ENCODE measurements at places on chromosomes 16 and 17.

- no peak for DNase-seq
Measured at GRCh38 chr17:42833767-42834422, 698 bp downstream of the PSME3 start.

DNA sequence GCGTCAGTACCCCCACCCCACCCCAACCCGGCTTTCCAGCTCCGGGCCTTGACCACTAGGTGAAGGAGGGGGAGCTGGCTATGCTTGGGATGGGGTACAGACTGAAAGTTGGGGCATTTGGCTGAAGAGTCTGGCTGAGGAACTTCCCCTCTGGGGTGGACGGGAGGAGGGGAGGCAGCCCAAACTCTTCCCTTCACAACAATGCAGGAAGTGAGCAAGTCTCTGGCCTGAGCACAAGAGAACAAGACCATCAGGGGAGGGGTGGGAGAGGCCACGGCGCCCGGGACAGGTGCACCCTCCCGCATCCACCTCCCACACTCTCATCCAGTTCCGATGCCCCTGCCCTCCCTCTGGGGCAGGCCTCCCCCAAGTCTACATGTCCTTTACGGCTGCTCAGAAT lies 5.6 kb downstream of the USH1G start:
- no peak for DNase-seq

- DNase-seq: no peak
Measured at GRCh38 chr17:15255713-15256454, 9.2 kb downstream of the PMP22 start.

- DNase-seq: no peak
Measured at GRCh38 chr17:43860927-43861622, 14.1 kb downstream of the CD300LG start.

GRCh38 chr17:47949197-47949759 lies 7.9 kb downstream of the PNPO start:
- DNase-seq: peak; percentile 70

DNA sequence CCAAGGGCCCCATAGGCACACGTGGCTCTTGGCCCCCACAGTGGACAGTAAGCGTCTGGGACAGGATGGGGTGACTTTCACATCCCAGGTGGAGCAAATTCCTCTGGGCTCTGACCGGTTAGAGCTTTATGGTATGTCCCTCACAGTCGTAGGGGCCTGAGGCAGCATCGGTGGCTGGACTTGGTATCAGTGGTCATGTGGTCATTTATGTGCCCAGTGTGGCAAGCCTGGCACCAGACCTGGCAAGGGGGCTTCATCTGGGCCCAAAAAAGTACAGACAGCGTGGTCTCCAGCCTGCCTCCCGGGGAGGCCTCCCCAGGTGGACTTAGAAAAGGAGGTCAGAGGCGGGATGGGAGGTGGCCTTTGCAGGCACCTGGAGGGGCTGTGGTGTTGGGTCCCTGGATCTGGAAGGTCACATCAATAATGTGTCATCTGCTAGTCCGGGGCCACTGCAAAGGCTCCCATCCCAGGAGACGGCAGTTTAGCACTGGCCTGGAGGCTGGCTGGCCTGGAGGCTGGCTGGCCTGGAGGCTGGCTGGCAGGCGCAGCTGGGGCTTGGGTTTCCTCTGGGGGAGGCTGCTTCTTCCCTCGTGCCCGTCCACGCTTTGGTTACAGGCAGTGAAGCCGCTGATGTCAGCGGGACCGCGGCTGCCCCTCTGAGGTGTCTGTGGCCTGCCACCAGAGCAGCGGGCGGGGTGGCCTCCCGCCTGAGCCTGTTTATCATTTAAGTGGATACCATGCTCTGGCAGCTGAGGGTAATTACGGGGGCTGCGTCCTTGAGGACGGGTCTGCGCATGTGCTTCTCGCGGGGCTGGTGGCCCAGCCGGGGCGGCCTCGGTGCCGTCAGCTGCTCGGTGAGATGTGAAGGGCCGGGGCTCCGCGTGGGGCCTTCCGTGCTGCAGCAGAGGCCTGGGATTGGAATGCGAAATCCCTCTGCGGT lies 20.7 kb upstream of the CBX4 start:
- no peak for DNase-seq

GRCh38 chr16:57791195-57791892 lies 10.9 kb downstream of the KIFC3 start:
- DNase-seq: no peak

GRCh38 chr17:37744961-37745800 lies at the start of gene HNF1B:
Gene HNF1B (minus strand): TSS chr17:37745059. CDS start chr17:37744884, 175 bp downstream.
- DNase-seq: no peak

DNA sequence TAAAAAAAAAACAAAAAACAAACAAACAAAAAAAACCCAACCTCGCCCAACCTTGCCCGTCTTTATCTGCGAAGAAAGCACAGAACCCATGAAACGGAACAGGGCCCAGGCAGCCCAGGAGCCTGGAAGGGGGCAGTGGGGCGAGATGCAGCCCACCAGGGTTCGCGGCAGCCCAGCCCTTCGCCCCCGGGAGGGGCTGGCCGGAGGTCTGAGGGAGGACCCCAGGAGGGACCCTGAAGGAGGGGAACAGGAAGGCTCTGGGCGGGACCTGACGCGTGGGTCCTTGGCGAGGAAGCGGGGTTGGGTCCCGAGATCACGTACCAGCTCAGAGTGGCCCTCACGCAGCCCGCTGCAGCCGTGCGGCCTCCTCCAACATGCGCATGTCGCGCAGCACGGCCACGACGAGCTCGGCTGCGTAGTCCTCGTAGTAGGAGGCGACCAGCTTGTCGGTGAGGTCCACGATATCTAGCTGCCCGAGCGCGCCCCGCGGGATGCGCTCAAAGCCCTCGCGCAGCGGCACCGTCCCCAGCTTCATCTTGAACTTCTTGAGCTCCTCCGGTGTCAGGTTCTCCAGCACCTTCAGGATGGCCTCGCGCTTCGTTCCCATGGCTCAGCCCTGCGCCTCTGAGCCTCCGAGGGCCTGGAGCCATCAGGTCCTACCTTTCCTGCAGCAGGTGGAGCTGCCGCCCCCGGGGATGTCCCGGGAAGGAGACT lies at the start of gene PYDC1:
PYDC1 (minus strand) TSS at position 714 of the 714 bp plus-strand sequence; CDS start at position 607, 107 bp downstream.
- DNase-seq: no peak

DNA sequence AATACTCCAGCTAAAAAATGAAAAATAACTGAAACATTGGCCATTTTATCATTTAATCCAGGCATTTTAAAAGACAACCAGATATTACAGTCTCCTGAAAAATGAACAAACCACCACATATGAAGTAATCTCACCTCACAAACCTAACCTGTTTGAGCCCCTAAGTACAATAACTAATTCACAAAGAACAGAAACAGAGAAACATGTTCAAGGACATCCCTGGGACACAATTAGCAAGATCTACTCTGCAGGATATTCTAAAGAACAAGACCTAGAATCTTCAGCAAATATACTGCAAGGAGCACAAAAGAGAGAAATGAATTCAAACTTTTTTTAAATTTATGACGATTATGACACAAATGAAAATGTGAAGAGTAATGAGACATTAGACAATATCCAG lies 50.8 kb upstream of the ANKFY1 start:
- DNase-seq: no peak

- peak; percentile 40 for DNase-seq
Measured at GRCh38 chr17:68101075-68101986, 65.8 kb downstream of the KPNA2 start.

DNA sequence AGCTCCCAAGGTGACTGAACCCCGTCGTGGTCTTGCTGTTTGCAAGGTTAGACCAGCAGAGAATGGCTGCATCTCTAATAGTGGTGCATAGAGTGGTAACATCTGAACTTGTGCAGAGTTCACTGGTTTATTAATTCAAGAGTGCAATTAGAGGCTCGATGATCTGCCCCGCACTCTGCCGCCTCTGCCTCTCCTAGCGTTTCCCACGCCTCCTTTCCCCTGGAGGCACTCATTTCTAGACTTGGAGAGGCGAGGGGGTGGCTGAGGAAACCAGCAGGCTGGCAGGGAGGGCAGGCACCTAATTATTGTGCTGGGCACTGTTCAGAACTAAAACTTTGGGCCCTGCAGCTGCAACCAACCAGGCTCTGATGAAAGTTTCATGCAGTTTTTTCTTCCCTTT lies 363.5 kb upstream of the EEF2KMT start:
- no peak for DNase-seq

DNA sequence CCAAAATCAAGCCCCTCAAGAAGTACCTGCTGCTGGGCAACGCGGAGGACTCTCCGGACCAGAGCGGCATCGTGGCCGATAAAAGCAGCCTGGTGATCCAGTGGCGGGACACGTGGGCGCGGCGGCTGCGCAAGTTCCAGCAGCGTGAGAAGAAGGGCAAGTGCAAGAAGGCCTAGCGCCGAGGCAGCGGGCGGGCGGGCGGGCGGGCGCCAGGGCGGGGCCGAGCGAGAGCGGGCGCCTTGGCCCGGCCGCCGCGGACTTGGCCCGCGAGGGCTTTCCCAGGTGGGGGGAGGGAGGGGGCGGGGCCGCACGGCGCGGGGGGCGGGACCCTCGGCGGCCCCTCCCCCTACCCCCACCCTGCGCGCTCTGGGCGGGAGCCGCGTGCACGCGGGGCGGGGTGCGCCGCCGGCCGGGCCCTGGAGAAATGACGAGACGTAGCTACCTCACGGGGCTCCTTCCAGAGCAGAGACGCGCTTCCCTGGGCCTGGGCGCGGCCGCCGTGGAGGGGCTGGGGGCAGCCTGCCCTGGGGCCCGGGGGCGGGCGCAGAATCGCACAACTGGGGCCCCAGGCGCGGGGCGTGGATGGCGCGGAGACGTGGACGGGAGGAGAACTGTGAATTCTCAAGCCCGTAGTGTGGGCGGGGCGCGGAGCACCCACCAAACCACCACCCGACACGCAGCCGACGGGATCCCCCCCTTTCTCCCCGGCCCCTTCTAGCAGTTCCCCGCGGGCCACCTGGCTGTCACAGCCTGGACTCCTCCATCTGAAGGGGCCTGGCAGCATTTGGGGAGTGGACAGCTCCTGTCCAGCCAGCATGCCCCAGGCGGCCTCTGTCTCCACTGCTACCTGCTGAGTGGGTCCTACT lies 218.7 kb downstream of the NTN1 start:
- DNase-seq: peak; percentile 33

DNA sequence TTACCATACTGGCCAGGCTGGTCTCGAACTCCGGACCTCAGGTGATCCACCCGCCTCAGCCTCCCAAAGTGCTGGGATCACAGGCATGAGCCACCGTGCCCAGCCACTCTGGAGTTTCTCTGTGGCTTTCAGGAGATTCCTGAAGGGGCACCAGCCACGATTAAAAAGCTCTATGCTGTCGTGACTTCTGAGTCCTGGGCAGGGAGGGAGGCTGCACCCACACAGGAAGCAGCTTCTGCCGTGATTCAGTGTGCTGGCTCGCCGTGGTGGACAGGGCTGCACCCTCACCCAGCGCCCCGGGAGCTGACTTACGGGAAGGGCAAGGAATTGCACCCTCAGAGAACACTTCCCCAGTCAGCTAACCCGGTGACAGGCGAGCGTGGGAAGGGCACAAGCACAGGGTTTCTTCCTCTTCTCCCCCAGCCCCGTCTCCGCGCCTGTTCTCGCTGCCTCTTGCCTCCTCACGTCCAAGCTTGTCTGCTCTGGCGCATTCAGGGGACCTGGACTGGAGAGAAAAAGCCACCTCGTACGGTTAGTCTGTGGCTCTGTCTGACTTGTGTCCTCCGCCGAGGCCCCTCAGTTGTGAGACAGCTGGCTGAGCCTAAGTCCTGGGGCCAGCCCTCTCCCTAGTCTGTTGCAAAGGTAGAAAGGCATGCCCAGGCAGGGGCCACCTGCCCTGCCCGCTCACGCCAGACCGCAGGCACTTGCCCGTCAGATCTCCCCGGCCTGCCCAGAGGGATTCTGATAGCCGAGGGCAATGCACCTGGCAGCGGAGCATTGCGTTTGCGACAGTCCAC lies 145.0 kb downstream of the SEC14L1 start:
- no peak for DNase-seq

DNA sequence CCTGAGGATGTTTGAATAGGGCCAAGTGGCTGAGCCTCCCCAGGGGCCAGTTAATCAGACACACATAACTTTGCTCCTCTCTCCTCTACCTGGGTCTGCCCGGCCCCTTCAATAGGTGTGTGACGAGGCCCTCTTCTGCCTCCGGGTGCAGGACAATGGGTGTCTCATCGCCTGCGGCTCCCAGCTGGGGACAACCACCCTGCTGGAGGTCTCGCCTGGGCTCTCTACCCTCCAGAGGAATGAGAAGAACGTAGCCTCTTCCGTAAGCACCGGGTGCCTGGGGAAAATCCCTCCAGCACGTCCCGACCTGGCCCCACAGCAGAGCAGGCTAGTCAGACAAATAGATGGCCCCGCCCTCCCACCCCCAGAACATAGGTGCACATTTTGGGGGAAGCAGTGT lies 16.1 kb upstream of the KIF19 start:
- no peak for DNase-seq

- DNase-seq: no peak
Measured at GRCh38 chr17:18138065-18138749, 29.7 kb downstream of the MYO15A start.

DNA sequence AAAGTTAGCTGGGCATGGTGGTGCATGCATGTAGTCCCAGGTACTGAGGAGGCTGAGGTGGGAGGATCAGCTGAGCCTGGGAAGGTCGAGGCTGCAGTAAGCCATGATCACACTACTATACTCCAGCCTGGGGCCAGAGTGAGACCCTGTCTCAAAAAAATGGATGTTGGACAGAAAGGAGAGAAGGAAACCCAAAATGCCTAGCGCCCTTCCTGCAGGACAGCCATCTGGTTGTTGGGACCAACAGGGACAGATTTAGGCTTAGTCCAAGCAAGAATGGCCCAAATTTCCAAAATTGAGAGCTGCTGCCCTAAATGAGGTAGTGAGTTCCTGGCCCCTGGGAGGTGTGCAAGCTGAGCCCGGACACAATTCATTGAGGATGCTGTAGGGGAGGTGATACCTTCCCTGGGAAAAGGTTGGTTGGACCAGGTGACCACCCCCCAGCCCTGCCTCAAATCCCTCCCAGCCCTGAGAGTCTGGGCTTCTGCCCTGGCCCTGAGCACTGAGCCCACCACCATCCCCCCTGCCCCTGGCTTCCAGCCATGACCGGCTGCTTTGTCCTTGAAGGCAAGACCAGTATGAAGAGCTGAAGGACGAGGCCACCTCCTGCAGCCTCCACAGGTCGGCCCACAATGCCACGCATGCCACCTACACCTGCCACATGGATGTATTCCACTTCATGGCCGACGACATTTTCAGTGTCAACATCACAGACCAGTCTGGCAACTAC lies 35.1 kb downstream of the IL21R start:
- no peak for DNase-seq

GRCh38 chr16:57260294-57260929 lies 15.4 kb downstream of the ARL2BP start:
- no peak for DNase-seq

- no peak for DNase-seq
Measured at GRCh38 chr17:81418710-81419318, 23.6 kb downstream of the BAHCC1 start.

Data from stimulated activated CD8-positive, alpha-beta memory T cell treated with anti-CD3 and anti-CD28 coated beads, Interleukin-15, amount 100 ng/mL, for 24 hours (primary cell).